ENCODE measurements at places on chromosomes 1 and 21.

DNA sequence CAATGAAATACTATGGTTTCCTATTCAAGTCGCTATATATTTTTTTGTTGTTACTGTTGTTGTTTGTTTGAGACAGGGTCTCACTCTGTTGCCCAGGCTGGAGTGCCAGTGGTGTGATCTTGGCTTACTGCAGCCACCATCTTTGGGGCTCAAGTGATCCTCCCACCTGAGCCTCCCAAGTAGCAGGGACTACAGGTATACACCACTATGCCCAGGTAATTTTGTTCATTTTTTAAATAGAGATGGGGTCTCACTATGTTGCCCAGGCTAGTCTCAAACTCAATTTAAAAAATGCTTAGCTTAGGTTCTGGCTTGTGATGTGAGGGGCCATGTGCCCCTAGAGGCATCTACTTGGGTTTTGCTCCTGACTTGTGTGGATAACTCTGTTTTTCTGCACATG is 9.8 kb downstream of the RABIF start:
- no peak for DNase-seq

GRCh38 chr1:9835758-9836631 is 12.2 kb upstream of the CLSTN1 start:
- no peak for DNase-seq

- DNase-seq, result no peak
Measured at GRCh38 chr21:16634515-16634914, 878.3 kb upstream of the CXADR start.

DNA sequence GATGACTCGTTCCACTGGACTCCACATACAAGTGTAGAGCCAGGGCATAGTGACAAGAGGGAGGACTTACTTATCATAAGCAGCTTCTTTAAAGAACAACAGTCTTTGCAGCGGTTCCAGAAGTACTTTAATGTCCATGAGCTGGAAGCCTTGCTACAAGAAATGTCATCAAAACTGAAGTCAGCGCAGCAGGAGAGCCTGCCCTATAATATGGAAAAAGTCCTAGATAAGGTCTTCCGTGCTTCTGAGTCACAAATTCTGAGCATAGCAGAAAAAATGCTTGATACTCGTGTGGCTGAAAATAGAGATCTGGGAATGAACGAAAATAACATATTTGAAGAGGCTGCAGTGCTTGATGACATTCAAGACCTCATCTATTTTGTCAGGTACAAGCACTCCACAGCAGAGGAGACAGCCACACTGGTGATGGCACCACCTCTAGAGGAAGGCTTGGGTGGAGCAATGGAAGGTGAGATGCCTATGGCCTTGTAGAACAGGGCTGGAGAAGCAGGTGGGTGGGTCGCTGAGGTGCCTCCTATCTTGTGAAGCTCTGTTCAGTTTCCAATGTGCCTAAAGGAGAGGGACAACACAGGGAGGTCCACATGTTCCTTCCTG is 12.1 kb downstream of the MIA3 start:
- no peak for DNase-seq

GRCh38 chr1:237239248-237239647 is 197.3 kb downstream of the RYR2 start:
- no peak for DNase-seq

Measured in stimulated activated CD4-positive, alpha-beta T cell treated with anti-CD3 and anti-CD28 coated beads, Interleukin-2, amount 100 ng/mL, for 48 hours (primary cell).